ENCODE measurements at places on chromosomes 11 and 22.

DNA sequence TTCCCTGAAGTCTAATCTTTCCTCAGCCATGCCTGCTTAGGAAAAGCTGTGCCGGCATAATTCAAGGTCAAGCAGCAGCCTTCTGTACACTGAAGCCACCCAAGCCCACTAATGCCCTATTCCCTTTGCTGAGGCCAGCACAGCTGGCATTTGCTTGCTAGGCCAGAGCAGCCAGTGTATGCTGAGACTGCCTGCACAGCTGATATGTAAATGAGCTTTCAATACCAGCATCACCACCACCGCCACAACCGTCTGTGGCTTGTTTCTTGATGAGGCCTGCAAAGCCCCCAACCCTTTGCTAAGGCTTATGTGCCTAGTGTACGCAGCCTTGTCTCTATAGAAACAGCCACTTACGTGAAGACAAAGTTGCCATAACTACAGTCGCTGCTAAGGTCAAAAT lies 56.3 kb upstream of the TNRC6B start:
- no peak for DNase-seq

DNA sequence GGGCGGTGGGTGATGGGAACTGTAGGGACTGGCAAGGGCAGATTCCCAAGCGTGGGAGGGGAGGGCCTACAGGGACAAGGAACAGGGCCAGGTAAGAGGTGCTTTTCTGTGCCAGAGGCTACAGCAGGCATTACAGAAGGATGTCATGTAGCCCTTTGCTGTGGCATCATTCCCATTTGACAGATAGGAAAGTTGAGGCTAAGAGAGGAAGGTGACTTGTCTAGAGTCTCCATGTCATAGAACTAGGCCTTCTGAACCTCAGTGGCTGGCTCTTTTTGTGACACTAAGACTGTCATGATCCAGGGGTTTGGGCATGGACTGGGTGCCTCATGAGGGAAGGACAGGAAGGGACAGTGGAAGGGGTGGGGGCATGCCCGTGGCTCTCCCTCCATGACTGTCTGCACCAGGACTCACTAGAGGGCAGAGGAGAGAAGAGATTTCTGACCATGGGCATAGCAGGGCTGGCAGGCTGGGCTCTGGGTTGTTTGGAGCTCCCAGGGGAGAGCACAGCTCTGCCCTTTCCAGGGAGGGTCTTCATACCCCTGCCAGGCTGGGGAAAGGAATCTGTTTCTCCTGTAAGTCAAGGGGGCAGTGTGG lies 3.2 kb downstream of the MMP11 start:
- DNase-seq, result no peak

DNA sequence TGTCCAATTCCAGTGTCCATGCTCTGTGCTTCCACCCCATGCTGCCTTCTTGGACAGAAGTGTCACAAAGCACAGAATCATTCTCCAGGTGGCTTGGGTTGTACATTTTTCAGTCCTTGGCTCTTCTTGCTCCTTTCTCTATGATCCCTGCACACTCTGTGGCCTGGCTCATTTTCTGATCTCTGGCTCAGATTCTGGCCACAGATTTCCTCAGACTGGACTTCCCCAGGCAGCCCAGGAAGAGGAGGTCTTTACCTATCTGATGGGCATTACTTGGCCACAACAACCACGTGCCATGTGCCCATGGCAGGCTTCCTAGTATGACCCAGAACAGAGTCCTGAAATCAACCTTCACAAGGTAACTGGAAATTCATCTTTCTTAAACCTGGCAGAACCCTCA lies 27.2 kb downstream of the SYTL2 start:
- DNase-seq, result no peak

DNA sequence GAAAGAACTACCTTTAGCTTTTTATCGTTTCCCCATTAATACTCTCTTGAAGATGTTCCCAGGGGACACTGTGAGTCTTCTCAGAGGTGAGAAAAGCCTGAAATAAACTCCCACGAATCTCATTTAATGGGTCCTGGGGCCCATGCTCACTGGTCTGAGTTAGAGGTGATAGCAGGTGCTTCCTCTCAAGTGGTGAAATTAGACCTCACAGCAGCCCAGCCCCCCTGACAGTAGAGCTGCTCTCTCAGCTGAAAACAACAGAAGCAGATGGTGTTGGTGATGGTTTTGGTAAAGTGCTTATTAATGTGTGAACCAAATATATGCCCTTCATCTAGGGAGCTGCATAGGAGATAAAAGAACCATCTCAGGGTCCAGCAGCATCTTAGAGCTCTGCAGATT lies 76.8 kb upstream of the VPREB1 start:
- DNase-seq, result no peak

GRCh38 chr11:235609-235996 lies 539 bp downstream of the SIRT3 start:
- no peak for DNase-seq

DNA sequence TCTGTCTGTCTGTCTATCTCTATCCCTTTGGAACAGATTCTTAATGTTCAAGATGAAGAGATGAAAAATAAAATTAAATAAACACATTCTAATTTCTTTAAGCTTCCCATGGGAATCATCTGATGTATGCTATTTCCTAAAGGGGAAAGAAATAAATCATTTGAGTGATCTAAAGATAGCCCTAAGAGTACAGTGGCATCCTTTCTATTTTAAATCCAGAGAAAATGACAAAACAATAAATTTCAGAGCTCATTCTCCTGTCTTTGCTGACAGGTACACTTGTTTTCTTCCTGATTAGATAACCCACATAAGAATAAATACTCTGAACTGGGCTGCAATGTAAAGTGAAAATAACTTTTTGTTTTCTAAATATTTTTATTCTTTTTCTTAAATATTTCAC lies 550.4 kb downstream of the JRKL start:
- DNase-seq, result no peak

- no peak for DNase-seq
Observed at GRCh38 chr22:25572708-25573171, 8.3 kb downstream of the GRK3 start.

DNA sequence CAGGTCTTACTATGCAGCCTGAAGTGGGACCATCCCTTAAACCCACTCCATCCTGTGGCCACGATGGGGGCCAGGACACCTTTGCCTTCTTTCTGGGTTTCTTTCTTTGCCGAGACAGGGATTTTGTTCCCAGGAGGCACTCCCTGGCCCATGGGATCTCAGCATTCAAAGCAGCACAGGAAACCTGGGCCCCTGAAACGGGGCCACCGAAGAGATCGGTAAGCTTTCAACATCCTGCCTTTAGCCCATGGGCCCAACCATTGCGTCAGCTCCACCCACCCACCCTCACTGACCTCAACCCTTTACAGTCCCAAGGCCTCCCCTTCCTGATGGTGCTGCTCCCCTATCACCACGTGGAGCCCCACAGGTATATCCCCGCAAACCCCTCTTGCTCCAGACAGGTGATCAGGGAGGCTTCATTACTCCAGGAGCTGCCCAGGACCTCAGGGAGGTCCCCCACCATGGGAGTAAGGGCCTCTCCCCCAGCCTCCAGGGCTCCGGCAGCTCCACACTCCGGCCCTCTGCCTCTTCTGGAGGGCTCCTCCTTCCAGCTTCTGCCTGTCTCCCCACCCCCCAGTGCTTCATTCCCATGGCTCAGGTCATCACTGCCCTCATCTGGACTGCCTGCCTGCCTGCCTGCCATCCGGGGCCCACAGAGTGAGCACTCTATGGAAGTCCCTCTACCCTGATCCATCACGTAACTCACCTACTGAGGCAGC lies 42.0 kb upstream of the TUB start:
- DNase-seq, result no peak

- DNase-seq, result no peak
Observed at GRCh38 chr11:128766591-128767081, 72.8 kb downstream of the FLI1 start.

- no peak for DNase-seq
Observed at GRCh38 chr11:42974510-42975179, 337.2 kb upstream of the API5 start.

DNA sequence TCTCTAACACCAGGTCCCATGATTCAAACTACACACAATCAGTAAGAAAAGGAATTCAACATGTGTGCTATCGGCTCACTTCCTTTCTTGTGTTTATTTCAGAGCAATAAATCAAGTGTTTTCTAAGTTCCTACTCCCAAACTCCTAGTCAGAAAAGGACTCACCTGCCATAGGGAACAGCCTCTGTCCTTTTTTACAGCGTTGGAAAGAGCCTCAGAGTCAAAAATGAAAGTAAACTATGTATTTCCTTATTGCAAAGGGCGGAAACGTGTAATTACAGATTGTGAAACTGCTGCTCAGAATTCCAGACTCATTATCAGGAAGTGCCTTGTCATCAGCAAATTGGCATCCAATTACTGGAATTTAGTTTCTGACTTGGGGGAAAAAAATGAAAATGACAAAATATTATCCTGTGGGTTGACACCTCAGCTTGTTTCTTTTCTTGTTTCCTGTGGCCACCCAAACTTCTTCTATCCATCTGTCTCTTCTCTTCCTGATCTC lies at the start of gene CASP4:
CASP4 (minus strand) TSS at position 220 of the 501 bp plus-strand sequence; CDS start at position 171, 49 bp downstream.
- DNase-seq, result no peak

DNA sequence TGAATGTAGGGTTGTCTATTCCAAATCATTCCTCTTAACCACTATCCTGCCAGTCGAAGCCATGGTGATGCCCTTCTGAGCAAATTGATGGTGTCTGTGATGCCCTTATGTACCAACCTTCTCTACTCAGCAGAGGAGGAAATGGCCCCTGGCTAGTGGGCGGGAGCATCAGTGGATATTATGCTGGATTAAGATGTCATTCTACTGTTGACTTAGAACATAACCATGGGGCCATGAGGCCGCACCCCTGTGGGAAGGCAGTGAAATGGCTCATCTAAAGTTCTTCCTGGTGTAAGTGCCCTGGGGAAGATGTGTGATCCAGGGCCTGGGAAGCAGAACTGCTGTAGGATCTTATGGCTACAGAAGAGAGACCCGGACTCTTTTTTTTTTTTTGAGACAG lies 20.7 kb upstream of the P2RY2 start:
- DNase-seq, result peak; percentile 22

- DNase-seq, result peak; percentile 98
Observed at GRCh38 chr11:2901854-2902783, 16.5 kb upstream of the CDKN1C start.

DNA sequence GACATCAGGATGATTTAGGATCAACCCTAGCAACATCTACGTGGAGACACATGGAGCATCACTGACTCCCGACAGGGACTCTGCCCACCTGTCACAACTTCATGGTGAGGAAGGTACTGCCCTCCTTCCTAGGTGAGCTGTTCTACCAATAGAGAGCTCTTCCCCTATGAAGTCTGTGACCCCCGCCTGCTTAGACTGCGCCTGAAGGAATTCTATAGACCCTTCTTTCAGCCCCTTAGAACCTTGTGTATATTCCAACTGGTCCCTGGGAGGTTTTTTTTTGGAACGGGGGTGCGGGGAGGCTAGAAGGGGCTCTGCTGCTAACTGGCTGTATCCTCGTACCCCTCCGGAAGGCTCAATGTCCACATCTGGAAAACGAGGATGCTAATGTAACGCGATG lies 566 bp downstream of the INTS4 start:
- no peak for DNase-seq

DNA sequence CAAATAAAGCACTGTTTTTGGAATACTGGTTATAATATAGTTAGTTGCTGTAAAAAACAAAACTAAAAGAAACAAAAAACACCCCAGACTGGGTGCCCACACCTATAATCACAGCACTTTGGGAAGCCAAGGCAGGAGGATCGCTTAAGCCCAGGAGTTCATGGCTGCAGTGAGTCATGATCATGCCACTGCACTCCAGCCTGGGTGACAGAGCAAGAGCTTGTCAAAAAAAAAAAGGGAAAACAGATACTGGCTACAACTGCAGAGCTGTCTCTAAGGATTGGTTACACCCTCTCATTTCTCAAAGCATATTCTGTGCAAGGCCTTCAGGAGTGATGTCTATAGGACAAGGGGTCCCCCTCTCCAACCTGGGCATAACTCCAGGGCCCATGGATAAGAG lies 14.6 kb upstream of the STK33 start:
- no peak for DNase-seq

DNA sequence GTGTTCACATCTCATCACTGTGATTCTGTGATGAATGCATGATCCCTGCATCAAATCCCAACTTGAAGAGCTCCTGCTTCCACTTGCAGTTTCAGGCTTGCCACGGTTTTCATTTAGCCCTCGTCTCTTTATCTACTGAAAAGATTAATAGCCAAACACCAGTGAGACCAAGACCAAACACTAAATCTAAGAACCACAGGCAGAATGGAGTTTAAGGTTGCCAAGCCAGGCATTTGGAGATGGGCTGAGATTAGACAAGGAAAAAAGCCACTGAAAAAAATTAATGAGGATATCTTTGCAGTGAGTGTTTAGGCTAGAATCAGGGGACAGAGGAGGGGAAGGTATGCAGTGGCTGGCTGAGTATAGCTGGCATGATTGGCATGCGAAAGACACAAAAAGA lies 227.2 kb upstream of the BLID start:
- DNase-seq, result no peak

DNA sequence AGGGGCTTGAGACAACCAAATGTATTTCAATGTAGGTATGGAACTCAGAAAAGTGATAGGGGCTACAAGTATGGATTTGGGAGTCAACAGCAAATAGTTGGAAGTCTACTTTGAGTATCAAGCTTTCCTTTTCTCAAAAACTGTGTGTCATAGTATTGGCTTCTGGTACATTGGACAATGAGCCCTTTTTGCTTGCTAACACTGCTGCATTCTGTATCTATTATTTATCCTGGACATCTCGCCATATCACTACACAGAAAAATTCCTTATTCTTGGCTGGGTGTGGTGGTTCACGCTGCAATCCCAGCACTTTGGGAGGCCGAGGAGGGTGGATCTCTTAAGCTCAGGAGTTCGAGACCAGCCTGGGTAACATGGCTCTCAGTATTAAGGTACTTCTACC lies 18.4 kb downstream of the CYP2R1 start:
- no peak for DNase-seq

DNA sequence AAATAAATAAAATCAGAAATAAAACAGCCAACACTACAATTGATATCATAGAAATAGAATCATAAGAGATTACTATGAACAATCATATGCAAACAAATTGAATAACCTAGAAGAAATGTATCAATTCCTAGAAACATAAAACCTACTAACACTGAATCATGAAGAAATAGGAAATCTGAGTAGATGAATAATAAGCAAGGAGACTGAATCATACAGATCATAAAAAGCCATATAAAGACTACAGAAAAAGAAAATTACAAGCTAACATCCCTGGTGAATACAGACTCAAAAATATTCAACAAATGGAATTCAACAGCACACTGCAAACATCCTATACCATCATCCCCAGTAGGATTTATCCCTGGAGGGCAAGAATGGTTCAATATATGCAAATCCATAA lies 135.6 kb downstream of the SBF2 start:
- DNase-seq, result no peak

DNA sequence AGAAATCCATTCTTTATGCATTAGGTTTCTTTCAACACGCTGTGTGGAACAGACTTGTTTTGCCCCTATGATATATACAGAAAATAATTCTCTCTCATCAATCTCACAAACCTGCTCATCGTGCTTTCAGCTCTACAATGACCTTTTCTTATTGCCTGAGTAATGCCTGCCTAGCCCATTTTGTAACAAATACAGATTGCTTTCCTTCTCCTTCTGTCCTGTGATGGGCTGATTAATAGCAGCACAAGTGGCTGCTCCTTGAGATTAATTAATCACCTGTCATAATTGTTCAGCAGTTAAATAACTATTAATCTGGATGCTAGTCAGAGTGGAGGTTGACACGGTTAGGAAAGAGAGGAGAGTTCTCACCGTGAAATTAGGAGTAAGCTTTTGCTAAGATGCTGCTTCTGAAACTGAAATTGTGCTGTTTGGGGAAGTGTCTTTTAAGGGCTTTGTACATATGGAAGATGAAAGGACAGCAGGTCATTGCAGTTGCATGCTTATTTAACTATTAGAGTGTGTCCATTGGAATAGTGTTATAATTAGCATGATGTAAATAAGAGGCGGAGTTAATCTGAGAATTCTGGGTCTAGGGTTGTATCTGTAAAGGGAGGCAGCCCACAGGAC lies 1430.5 kb downstream of the FAM181B start:
- no peak for DNase-seq
